ENCODE measurements at places on chromosomes 4 and X.

GRCh38 chrX:39167791-39168190 is 366.5 kb downstream of the MID1IP1 start:
- no peak for DNase-seq

- no peak for DNase-seq
Measured at GRCh38 chr4:6933691-6934430, 24.2 kb downstream of the TBC1D14 start.

DNA sequence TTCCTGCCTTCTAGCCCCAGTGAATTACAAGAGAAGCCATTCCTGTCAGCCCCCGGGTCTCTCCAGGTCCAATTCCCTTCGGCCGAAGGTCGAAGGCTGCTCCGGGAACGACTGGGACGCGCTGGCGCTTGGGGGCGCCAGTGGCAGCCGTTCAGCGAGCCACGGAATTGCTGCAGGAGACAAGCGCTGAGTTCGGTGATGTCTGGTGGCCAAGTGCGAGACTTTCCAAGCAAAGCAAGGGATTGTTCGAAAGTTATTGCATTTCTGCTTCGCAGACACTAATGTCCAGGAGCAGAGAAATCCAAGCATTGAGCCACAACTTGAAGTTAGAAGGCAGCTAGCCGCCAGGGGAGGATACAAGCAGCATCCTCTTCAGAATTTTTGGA is 1.1 kb upstream of the DKK2 start:
- no peak for DNase-seq

- no peak for DNase-seq
Measured at GRCh38 chr4:12036450-12036849, 607.8 kb upstream of the HS3ST1 start.

DNA sequence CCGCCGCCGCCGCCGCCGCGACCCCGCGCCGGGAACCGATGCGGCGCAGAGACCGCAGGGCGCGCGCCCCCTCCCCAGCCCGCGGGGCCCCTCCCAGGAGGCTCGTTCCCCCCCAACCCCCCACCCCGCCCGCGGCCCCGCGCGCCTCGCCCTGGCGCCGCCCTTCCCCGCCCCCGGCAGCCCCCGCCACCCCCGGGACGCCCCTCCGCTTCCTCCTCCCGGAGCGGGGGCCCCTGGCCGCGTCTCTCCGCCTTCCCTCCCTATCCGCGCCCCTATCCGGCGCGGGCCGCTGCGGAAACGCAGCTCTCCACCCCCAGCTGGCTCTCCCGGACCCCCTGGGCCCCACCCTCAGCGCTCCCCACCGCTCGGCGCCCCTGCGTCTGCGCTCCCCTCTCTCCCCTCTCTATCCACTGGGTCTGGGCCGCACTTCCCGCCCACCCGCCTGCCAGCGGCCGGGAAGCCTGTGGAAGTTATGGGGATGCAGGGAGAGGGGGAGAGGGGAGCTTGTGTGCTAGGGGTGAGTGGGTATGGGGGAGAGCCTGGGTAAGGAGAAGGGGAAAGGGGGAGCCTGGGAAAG is at the start of gene TMEM271:
Gene TMEM271, minus strand, starts transcription at position 51 of the 577 bp plus-strand sequence. CDS start 233 bp downstream, outside the sequence.
- no peak for DNase-seq

DNA sequence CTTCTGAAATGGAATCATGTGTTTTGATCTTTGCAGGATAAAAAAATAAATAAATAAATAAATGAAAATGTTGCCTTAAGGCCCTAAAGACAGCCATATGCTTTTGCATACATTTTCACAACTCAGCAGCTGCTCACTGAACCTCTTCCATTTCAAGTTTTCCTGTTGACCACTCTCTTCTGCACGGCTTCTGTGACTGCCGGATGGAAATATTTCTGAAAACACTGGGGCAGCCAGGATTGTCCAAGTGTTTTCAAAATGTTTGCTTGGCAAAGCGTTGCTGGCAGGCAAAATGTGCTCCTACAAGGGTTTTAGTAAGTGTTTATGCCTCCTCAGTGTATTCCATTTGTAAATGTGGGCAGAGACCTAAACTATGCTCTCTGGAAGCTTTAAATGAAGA is 208.1 kb upstream of the IL1RAPL1 start:
- DNase-seq = no peak

DNA sequence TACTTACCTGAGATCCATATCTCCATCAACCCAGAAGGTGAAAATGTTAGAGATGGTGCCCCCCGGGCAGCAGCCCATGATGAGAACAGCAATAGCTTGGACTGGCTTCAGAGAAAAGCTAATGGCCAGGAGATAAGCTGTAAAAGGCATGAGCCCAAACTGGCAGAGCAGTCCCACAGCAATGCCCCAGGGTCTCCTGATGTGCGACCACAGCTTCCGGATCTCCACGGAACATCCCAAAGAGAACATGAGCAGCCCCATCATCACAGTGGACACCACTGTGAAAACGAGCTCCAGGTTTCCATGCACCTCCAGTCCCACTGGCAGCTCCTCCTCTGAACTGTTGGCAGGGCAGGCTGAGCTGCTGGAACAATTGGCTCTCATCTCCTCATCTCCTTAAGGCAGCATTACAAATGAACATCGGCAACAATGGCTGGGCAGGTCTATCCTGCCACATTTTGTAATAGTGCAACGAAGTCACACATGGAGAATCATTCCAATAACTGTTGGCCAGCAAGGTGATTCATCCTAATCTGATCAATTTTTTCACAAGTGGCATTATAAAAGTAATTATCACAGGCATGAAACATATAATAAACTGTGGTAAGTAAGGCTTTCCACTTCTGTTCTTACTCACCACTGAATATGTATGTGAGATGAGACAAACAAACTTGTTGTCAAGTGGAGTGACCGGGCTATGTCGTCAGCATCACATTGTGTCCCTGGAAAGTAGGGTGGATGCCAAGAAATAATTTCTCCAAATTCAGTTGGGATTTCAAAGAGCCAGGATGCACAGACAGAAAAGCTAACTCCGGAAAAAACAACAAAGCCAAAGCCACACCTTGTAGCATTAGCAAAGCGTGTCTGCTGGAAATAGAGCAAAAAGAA is at the start of gene SLC10A6:
Gene SLC10A6, minus strand, starts transcription at position 653 of the 888 bp plus-strand sequence. Its CDS starts 269 bp downstream, at position 384.
- DNase-seq = no peak

DNA sequence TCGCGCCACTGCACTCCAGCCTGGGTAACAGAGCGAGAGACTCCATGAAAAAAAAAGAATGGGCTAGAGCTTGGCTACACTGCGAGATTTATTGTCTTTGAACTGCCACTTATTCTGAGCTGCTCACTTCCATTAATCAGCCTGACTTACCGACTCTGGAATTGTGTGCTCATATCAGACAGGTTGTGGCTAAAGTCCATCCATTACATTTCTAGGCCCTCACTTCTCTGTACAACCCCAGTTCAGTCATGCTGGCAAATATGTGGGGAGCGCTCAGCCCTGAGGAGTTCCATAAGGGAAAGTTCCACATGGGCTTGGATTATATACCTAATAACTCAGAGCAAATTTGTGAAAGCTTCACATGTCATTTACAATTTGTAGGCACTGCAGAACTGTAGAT is 270.6 kb downstream of the TRIML1 start:
- DNase-seq = no peak

DNA sequence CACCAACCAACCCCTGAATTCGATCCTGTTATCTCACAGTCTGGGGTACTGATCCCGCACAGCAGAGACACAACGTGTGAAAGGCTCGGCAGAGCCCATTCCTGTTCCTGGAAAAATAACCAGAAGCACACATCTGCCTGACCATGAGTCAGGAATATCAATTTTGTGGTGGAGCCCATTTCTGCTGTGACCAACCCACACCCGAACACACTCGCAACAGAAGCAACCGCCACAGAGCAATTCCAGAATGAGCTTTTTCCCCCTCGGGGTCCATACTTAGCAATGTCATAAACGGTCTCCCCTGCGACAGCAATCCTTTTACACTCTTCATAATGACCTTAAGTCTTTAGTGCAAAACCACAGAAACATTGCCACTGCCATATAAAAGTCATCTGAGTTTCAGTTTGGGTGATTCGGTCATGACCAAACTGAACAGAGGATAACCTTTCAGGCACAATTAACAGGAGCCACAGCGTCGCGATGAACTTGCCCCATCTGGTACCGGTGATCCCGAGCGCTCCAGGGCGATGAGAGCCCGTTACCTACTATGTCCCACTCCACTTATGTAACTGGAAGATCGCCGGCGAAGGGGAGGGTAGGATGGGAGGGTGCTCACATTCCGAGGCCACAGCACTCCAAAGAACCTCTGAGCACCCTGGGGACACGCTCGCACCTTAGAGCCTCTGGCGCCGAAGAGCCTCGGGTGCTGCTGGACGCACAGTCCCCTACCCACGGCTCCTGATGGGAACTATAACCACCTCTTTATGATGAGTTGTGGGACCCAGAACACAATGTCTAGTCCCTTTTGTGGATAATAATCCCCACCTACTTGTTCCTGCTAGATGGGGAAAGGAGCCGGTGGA is 1.1 kb downstream of the MECP2 start:
- DNase-seq = no peak

DNA sequence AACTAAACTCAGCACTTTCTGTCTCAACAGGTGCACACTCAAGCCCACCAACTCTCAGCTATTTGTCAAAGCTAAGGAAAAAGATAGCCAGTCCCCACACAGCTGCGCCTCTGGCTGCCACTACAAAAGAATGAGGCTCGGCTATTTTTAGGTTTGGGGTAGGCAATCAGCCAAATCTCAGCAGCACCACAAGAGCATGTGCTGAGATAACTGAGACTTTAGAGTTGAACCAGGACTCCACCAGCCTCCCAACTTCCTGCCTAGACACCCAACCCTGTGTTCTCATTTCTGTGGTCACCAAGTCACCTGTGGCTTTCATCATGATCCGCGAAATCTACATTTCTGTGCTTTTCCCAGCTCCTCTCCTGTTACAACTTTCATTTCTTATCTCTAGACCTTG is 28.0 kb downstream of the DMD start:
- DNase-seq = no peak

- DNase-seq = no peak
Measured at GRCh38 chr4:5956285-5957021, 61.8 kb downstream of the C4orf50 start.

- DNase-seq = no peak
Measured at GRCh38 chrX:2846992-2847391, 18.3 kb downstream of the GYG2 start.

DNA sequence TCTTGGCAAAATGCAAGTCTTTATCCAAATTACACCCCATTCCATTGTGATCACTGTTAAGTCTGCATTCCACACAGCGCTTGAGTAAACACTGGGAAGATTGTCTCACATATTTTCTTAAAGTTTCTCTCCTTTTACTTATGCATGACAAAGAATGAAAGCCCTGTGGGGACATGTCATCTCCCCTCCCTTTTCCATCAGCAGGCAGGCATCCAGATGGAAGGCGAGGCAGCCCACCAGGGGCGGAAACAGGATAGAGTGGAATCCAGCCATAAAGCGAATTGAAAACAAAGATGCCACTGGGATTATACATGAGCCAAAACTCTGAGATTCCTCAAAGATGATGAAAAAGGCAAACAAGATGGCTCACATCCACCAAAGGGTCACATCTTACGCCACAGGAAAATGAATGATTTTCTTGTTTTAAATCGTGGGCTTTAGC is 78.2 kb downstream of the AFAP1 start:
- no peak for DNase-seq

DNA sequence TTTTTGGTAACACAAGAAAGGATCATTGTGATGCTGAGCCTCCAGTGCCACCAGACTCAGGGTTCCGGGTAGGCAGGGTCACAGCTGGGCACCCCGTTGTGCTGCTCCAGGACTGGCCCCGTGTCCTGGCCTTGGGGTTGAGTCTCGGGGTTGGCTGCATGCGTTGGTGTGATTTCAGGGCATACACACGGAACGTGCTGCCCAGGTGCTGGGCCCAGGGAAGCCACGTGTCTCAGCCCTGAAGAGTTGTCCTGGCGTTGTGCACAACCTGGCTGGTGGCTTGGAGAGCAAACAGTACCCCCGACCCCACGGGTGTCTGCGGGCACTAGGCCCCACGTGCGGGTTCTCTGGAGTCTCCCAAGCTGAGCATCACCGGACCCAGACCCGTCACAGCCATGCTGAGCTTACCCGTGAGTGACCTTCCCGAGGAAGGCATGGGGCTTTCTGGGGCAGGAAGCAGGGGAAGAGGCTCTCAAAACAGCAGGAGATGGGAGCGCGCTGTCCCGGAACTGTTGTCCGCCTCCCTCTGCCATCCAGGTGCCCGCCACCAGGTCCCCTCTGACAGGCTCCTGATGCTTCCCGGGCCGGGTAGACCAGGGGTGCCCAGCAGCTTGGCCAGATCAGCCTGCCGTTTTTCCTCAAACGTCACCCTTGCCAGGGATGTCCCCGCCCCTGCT is 66.1 kb upstream of the ENPP6 start:
- no peak for DNase-seq

- no peak for DNase-seq
Measured at GRCh38 chr4:26701786-26702227, 117.9 kb downstream of the TBC1D19 start.

DNA sequence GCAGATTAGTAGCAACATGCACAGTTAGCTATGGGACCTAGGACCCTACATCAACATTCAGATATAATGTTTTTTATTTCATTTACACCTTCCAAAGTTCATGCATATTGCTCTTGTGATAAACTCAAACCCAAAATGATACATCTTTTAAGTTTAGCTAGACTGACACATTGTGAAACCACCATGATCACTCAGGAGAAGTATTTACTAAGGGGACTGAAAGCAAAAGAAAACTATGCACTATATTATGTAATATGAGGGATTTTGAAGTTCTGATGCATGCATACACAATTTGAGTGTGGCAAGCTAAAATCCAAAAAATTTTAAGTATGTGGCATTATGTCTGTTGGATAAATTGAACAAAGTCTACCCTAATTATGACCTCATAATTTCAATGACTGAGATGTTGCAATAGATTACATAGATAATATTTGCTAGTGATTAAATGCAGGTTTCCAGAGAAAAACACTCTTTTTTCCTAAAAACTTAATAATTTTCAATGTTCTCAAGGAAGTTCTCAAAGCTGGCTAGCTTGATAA is 914.8 kb upstream of the GRIA3 start:
- no peak for DNase-seq

GRCh38 chr4:128688033-128688721 is 121.3 kb upstream of the JADE1 start:
- DNase-seq = no peak

GRCh38 chr4:76233083-76233482 is 18.4 kb upstream of the FAM47E start:
- no peak for DNase-seq

DNA sequence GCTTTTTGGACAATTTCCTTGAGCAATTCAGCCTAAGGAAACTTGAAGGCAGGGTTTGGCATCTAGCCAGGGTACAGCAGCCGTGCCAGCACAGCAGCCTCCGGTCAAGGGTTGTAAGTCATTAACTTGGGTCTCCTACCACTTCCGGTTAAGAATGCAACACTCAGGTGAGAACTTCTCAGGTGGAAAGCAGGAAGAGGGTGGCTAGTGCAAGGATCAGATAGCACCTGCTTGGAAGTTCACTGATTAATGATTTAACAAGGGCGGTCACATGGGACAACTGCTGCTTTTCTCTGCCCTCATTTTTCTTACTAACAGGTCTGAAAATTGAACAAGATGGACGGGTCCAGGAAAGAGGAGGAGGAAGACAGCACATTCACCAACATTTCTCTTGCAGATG is 30.1 kb upstream of the SCOC start:
- DNase-seq = no peak

DNA sequence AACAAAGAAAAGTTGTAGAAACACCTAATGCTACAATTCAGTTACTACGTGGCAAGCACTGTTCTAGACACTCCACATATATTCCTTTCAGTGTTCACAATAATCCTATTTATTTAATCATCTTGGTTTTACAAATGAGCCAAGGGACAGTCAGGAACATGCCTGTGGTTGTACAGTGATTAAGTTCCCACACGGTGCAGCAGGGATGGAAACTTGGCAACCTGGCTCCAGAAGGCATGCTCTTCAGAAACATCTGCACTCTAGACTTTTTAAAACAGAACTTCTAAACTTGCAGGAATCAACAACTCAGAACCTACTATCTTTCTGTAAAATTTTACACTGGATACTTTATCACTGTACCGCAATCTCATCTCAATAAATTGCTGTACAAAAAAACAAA is 32.1 kb downstream of the TAPT1 start:
- no peak for DNase-seq
